ENCODE measurements at places on chromosomes 2 and 18.

GRCh38 chr2:10410001-10410822 is 37.9 kb downstream of the ODC1 start:
- no peak for DNase-seq

DNA sequence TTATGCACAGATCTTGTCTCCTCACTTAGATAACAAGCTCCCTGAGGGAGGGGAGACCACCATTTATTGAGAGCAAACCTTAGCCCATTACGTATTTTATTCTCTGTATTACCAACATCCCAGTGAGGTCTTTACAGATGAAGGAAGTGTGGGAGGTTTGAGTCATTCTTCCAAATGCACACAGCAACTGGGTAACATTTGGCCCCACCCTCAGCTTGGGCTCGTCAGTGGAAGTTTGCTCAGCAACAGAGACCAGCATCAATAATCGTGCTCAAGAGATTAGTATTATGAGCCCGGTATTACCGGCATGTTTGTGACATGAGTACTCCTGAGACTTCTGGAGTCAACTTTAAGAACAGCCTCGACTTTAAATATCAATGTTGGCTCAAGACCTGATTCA is 168.6 kb downstream of the ETAA1 start:
- no peak for DNase-seq

GRCh38 chr18:33113416-33113815 is 327.1 kb downstream of the CCDC178 start:
- DNase-seq: no peak

DNA sequence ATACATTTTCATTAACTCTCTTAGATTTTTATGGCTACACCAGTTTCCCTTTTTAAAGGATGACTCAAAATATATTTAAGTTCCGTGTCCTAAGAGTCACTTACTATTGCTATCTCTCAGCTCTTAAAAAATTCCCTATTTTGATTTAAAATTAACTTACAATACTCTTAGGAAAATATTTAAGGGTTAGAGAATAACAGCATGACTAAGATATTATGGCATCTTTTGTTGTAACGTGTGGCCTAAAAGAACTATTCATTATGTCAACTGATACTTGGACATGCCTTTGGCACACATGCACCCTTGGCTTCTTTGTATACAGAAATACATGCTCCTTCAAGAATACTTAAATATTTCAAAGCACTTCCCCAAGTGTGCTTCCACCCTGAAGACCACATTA is 42.3 kb downstream of the SCN3A start:
- no peak for DNase-seq

GRCh38 chr2:1868683-1869141 is 124.4 kb upstream of the PXDN start:
- DNase-seq: no peak

DNA sequence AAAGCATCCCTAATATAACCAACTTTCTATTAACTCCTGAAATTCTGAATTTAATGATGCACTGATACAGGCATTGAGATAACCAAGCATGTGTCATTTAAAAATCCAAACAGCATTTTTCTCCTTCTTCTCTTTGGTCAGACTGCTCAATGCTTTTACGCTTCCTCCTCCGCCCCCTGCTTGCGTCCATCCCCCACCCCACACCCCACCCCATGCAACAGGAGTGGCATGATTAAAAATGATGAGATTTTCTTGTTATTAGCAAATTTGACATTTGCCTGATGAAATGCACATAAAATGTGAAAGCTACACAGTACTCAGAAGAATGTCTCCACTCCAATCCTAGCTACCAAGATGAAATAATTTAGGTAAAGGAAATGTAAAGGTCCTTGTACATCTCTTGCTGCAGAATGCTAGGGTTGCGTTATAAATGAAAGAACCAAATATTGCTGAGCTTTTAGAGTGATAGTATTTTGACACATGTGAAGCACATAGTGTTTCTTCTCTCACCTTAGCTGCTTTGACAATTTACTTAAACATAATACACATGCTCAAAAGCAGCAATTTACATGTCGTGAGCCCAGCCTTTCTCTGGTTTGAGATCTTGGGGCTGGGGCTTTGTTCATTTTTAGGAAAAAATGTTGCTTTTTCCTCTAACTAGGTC is 263.8 kb downstream of the MEIS1 start:
- no peak for DNase-seq

GRCh38 chr18:7116001-7116730 is 1.4 kb downstream of the LAMA1 start:
- no peak for DNase-seq

DNA sequence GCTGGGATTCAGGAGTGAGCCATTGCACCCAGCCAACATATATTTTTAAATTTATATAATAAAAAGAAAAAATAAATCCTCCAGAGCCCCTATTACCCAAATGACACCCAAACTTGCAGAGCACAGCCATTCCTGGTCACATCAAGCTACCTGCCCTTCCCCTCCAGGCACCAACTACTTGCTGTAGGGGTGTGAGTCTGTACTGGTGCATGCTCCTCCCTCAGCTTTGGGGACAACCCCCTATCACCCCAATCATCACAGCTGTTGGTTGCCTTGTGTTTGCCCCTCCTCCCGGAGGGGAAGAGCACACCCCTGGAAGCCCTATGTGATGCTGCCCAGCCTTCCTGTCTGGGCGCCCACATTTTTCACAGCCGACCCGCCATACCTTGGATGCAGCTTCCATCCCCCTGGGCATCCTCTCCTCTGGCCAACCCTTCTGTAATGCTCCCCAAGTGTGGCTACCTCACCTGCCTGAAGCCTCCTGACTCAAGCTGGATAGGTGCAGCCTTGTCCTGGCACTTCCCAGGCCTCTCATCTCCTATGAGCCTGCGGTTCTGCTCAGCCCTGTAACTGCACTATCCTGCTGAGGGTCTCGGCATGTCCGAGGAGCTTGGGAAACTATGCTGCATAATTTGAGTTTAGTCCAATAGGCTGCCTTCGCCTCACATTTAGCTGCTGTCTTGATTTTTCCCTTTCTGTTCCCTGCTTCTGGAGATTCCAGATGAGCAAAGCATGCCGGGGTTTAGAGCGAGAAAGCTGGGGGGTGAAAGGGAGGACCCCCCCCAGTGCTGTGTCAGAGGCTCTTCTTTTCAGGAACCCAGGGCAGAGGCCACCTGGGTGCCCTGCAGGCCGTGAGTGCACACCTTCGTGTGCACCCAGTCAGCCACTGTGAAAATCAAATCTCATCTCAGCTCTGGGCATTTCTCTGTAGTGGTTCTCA is 27.2 kb downstream of the CHST10 start:
- DNase-seq: no peak

DNA sequence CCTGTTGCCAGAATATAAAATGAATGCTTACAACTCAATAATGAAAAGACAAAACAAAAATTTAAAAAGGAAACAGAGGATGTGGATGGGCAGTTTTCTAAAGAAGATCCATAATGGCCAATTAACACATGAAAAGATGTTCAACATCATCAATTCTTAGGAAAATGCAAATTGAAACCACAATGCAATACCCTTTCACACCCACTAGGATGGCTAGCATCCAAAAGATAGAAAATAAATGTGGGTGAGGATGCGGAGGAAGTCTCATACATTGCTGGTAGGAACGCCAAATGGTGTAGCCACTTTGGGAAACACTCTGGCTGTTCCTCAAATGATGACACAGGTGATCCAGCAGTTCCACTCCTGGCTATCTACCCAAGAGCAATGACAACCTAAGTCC is 130.5 kb downstream of the TNS1 start:
- no peak for DNase-seq

DNA sequence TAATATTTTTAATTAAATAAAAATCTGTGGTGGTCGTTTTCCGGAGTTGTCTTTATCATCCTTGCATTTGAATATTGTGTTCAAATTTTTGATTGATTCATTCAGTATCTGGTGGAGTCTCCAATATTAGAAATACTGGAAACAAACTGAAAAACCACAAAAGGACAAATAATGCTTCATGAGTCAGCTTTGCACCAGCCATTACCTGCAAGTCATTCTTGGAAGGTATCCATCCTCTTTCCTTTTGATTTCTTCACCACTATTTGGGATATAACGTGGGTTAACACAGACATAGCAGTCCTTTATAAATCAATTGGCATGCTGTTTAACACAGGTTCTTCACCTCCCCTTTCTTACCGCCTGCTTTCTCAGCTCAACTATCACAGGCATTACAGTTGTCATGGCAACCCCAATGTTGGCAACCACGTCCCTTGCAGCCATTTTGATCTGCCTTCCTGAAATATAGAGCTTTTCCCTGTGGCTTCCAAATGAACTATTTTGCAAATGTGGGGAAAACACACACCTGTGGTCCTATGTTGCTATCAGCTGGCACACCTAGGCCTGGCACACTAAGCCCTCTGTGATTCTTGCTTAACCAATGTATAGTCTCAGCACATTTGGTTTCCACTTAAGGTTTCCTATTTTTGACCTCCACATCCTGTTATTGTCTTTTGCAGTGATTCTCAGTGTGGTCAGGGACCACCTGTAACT is 6.5 kb downstream of the CTLA4 start:
- peak; percentile 64 for DNase-seq

- DNase-seq: no peak
Observed at GRCh38 chr2:54549430-54549829, 93.3 kb downstream of the SPTBN1 start.

DNA sequence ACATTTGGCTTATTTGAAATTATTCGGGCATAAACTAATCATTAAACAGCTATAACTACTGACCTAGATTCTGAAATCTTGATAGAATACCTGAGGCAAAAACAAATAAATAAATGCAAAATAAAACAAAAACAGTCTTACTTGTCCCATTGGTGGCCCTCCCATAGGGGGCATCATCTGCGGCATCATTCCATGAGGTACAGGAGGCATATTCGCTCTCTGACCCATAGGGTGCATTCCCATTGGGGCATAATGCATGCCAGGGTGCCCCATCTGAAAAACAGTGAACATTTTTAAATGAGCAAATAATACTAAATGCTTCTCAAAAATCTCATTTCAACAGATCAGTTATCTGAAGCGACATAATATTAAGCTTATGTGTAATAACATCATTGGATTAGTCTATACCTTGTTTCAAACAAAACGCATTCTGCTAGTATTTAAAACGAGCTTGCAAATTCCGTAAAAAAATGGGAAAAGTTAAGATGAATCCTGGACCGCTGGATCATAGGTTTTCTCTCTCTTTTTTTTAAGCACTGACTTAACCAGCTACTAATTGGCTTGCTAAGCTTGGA is 1.3 kb downstream of the PRPF40A start:
- DNase-seq: no peak

- no peak for DNase-seq
Observed at GRCh38 chr2:96117701-96118588, 1.6 kb upstream of the ADRA2B start.

DNA sequence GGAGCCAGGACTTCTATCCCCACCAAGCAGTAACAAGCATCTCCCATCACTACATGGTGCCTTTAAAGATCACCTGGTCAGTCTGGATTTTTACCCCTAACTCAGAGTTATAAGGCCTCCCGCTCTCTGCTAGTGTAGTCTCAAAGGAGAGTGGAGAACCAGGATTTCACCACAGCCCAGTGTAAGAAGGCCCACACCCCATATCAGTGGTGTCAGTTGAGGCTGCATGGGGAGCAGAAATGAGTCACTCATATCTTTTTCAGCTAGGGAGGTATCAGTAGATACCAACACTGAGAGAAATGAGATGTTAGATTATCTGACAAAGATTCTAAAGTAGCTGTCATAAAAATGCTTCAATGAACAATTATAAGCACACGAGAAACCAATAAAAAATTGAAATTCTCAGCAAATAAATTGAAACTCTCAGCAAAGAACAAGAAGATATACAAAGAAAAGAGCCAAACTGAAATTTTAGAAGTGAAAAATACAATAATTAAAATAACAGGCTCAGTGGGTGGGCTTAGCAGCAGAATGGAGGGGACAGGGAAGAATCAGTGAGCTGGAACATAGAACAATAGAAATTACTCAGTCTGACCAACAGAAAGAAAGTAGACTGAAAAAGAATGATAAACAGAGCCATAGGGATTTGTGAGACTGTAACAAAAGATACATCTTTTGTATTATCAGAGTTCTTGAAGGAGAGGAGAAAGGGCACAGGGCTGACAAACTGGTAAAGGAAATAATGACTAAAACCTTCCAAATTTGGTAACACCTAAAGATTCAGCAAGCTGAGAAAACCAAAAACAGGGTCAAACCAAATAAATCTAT is 257.7 kb downstream of the ANAPC1 start:
- no peak for DNase-seq

- no peak for DNase-seq
Observed at GRCh38 chr18:75214766-75215510, 4.3 kb downstream of the TSHZ1 start.

DNA sequence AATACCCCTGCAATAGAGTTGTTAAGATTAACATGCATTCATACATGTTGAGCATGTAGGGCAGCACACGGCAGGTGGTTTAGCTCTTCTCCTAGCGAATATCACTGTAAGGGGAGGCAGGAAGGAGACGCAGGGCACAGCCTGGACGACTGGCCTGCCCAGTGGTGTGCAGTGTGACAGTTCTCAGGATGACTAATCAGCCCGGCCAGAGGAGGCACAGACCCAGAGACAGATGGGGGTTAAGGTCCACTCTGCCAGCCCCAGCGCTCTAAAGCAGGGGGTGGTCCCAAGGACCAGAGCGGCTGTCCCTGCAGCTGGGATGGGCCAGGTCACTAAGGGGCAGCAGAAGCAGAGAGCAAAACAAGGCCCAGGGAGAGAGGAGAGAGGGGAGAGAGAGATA is 63.7 kb downstream of the RNF152 start:
- DNase-seq: no peak

- DNase-seq: no peak
Observed at GRCh38 chr2:16322308-16323125, 343.1 kb downstream of the CYRIA start.

DNA sequence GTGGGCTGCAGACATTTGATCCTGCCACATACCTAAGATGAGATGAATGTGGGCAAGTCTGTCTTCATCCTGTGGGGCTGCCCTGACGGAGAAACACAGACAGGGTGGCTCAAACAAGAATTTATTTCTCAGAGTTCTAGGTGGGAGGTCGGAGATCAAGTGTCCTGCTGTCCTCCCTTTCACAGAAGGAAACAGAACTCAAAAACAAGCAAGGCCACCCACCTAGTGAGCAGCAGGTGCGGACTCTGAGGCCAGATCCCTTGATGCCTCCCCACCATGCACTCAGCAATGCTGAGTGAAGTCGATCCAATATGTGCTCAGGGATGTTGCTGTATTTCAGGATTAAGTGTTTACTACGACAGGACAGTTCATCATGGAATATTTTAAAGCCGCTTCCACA is 63.0 kb upstream of the SNTG2 start:
- no peak for DNase-seq

- DNase-seq: no peak
Observed at GRCh38 chr2:6845312-6845711, 20.4 kb downstream of the CMPK2 start.

DNA sequence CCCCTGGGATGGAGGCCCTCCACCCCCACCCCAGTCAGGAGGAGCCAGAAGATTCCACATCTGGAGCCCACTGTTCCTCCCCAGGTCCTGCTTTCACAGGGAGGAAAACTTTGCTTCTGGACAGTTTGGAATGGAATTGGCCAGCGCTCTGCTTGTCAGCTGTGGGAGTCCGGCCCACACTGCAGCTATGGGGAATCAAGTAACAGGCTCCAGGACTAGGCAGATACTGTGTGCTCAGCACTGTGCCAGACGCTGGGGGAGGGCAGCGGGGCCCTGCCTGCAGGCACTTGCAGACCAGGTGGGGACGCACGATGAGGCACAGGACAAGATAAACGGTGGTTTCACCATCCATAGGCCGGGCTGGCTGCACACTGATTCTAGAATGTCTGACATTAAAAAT is 114.0 kb downstream of the STPG4 start:
- no peak for DNase-seq

- no peak for DNase-seq
Observed at GRCh38 chr2:172996387-172996961, 79.2 kb upstream of the MAP3K20 start.

GRCh38 chr18:42072407-42072806 is 117.4 kb downstream of the PIK3C3 start:
- no peak for DNase-seq

Measured in body of pancreas (tissue), 4 donors.